ENCODE measurements at places on chromosomes 12 and 14. TPM values are rescaled to one million over a fixed set of nuclear protein-coding genes. Genes with fewer than 3 reads are reported as not detected.
A peak's percentile ranks its signal among the peaks of the same experiment; 100 is the strongest.

TAS2R50 gene
- 5.7 TPM for total RNA-seq

DNA sequence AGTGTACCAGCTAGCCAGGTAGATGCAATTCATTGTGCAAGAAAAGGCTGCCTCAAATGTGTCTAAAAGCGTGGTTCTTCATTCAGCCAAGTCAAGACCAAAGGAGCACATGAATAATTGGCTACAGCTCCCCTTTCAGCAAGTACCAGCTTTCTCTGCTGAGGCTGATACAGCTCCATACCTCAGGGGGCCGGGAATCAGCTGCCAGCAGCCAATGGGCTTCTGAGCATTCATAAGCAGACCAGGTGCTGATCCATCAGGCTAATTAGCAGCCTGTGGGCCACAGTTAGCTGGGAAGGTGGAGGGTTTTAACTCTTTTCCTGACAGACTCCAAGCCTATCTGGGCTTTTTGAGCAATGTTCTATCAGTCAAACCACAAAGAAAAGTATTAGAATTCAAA lies 264.7 kb downstream of the APAF1 start:
- no peak for DNase-seq

ADAMTS20 gene
- not detected for total RNA-seq

RND1 gene
- 3.7 TPM for total RNA-seq

DNA sequence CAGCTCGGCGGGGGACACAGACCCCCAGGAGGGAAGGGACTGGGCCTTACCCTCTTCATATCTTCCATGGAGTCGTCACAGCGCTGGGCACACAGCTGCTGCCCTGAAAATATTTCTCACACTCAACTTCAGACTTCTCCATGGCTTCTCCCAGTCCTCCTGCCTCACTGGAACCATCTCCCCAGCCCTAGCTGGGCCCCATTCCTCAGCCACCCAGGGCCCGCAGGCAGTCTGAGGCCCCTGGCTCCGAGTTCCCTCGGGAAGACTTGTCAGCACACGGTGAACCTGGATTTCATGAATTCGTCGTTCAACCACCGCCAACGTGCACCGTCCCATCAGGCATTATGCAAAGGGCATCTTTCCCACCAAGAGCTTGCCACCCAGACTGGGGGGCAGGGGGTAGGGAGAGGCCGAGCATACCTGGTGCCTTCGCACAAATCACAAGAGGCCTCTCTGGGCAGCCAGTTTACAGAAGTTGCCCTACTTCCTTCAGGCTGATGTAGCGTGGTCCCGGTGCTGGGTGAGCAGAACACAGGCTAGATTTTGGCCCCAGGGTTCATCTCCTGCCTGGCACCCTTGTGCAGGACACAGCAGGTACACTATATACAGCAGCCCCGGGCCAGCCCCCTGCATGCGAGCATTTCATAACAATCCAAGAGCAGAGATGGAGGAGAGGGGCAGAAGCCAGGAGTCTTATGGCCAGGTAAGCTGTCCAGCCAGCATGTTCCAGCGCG lies 44.2 kb downstream of the LTBP2 start:
- DNase-seq = peak; percentile 40

APOF gene
- not detected for total RNA-seq

INSM2 gene
- not detected for total RNA-seq

GRCh38 chr14:74771399-74771798 lies 8.3 kb downstream of the YLPM1 start:
- no peak for DNase-seq

GRCh38 chr12:46382408-46382963 lies 9.9 kb upstream of the SLC38A2 start:
- DNase-seq = peak; percentile 73

PRB2 gene
- total RNA-seq = not detected

GRCh38 chr12:33437598-33437997 lies 2.0 kb downstream of the SYT10 start:
- DNase-seq = no peak

OR11H6 gene
- total RNA-seq = not detected

DNA sequence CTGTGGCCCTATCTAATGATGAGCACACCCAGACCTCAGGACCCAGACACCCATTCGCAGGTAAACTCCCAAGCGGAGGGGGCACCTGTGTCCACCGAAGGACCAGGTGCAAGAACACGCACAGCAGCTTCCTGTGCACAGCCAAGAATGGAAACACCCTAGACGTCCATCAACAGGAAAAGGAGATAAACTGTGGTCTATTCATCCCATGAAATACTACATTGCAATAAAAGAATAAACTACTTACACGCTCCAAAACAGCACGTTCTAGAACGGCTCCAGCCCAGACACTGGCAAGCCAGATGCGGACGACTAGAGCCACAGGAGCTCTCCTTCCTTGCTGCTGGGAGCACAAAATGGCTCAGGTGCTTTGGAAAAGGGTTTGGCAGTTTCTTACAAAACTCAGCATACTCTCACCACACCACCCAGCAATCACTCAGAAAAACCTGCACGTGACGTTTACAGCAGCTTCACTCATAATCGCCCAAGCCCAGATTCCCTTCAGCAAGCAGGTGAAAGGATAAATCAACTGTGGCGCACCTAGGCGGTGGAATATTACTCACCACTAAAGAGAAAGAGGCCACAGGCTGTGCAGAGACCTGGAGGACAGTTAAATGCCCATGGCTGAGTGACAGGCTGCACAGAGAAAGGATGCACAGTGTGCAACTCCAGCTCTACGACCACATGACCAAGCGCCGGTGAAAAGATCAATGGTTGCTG lies 21.0 kb downstream of the BRF1 start:
- DNase-seq = no peak

GRCh38 chr14:103074729-103075367 lies 9.2 kb upstream of the LBHD2 start:
- peak; percentile 83 for DNase-seq

DNA sequence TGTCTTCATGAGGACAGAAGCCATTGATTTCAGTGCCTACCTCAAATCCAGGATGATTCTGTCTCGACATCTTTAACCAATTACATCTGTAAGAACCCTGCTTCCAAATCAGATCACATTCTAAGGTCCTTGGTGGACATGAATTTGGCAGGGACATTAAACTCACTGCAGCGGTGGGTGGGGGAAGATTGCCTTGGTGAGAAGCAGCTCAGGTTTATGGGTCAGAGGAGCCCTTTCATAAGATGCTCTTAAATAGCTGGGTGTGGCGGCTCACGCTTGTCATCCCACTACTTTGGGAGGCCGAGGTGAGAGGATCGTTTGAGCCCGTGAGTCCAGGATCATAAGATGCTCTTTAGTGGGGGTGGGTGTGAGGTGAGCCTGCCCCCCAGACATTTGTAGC lies 42.9 kb downstream of the ELK3 start:
- no peak for DNase-seq

GRCh38 chr12:66187036-66187435 lies 2.0 kb upstream of the IRAK3 start:
- no peak for DNase-seq

GRCh38 chr12:100862676-100863075 lies 68.1 kb downstream of the ANO4 start:
- DNase-seq = no peak

Data from aorta (tissue), 5 donors.